ENCODE measurements at places on chromosomes 5 and 9.

- no peak for DNase-seq
Observed at GRCh38 chr5:15787681-15788080, 287.7 kb downstream of the FBXL7 start.

DNA sequence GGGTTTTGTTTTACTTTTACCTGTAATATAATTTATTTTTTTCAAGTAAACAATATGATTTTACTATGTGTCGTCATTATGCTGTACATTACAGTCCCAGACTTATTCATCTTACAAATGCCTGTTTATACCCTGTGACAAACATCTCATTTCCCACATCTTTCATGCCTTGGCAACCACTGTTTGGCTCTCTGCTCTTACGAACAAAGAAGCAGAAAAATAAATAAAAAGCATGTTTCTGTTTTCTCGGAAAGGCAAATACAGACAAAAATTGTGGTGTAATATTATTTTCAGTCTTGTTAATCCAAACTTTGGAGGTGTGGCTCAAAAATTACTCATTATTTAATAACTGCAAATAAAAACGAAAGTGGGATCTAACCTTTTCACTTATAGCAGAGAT lies 393.0 kb downstream of the CDH12 start:
- DNase-seq = no peak

DNA sequence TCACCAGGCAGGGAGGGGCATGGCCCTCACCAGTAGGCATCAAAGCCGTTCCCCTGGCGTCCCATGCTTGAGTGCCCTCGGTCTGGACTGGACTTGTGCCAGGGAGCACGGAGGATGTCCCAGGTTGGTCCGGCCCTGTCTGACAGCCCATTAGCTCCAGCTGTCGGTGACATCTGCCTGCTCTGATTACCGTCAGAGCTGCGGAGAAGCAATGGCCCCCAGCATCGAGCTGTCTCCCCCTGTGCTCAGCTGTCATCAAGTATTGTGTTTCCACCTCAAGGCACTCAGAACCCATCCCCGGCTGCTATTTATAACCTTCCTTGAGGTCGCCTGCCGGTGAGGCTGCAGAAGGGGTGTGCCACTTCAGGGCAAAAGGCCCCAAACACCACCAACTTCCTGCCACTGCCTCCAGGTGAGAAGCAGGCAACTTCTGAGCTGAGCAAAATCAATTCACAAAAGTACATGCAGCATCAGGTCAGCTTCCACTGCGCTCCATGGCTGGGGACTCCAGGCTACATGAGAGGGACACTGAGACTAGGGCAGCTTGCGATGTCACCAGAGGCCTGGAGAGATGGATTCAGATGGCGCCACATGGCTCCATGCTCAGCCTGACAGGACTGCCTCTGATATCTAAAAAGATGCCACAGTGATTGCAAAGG lies 142.7 kb downstream of the C5orf15 start:
- DNase-seq = no peak

DNA sequence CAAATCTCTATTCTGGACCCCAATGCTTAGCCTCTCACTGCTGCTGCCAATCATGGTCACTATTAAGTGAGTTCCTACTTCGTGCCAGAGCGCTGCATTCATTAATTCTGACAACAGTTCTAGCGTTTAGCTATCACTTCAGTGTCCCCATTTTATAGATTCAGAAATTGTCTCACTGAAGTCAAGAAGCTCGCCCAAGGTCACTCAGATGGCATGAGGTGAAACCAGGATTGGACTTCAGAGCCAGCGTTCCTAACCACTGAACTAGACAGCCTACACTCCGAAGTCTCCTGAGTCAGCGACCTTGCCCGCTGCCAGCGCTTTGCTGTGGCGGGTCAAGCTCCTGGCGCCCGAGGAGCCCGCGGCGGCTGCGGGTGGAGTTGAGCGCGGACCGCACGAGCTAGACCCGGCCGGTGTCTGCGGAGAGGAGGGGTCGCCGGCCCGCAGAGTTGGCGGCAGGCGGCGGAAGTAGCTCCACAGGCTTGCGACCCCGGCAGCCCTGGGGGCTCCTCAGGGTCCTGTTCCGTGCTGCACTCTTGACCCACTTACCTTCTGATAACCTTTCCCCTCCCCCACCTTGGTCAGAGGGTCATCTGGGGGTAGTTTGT lies 2.1 kb upstream of the GABRB2 start:
- no peak for DNase-seq

GRCh38 chr9:82555431-82556051 lies 507.4 kb downstream of the RASEF start:
- DNase-seq = no peak

DNA sequence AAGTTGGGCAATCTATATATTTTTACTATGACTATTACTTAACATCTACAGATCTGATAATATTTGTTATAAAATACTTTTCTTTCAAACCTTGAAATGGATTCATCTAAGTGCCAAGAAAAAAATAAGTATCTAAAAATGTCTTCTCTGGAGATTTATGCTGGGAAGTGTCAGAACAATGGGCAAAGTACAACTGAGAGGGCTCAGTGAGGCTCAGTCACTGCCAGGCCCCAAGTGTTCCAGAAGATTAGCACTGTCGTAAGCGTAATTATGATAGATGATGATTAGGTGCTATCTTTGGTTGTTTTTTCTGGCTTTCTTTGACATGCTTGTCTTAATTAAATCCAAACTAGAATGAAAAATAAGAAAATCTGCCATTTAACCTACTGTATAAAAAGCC lies 72.2 kb upstream of the ADAMTS19 start:
- no peak for DNase-seq

DNA sequence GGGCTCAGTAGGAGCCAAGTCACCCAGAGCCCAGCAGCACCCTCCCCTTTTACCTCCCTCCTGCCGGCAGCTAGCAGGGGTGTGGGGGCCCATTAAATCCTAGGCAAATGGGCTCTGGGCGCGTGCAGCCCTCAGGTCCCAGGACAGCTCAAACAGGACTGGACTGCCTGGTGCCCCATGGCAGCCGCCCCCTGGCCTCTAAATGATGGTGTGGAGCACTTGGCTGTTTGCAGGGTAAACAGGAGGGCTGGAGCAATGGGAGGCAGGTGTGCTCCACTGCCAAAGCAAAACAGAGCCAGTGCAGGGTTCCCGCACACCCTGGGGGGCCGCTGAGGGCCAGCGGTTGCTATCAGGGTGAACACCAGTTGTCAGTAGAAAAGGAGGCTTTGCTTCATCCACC lies 55.9 kb upstream of the C5orf58 start:
- DNase-seq = no peak

DNA sequence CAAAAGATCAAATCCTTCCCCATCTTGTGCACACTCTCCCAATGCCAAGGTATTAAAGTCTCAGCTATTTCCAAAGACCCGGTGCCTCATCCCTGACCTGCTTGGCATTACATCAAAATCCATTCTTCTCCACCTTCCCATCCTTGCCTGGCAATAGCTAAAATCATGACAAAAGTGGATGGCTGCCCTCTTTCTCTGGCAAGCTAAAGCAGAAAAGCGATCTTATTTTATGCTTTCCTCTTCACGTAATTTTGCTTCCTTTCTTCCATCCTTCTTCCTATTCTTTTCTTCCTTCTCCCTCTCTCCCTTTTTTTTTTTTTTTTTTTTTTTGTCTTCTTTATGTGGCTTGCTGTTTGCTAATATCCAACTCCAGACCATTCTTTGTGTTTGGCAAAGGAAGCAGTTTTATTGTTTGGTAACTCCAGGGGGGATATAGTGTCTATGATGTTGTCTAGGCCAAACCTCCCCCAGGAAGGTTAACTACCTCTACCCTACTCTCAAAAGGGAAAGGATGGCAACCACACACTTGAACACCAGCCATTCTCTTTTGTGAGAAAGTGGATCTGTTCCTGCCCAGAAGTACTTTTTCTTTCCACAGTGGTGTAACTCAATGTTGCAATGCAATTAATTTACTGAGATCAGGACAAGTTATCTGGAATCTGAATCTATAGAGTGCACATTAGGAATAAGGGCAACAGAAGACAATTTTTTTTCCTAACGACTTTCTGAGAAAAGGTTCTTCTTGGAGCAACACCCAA lies 120.9 kb upstream of the TMEM161B start:
- DNase-seq = no peak

DNA sequence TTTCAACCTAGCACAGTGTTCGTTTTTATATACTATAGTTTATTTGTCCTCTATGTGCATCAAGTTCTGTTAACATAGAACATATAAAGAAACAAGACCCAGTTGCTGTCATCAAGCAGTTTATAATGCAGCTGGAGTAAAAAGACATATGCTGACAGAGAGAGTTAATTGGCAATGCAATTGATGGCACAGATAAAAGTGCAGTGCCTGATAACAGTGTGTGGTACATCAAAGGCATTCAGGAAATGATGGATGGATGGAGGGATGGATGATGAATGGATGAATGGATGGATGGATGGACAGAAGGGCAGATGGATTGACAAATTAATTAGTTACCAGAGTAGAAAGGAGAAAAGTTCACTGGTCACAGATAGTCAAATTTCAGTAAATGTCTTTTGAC lies 238.9 kb downstream of the RFK start:
- DNase-seq = no peak

GRCh38 chr5:170519549-170519948 lies 15.7 kb downstream of the KCNIP1 start:
- no peak for DNase-seq

Measured in forelimb muscle (tissue), 1 donor.